ENCODE measurements at places on chromosomes 7 and 10.

DNA sequence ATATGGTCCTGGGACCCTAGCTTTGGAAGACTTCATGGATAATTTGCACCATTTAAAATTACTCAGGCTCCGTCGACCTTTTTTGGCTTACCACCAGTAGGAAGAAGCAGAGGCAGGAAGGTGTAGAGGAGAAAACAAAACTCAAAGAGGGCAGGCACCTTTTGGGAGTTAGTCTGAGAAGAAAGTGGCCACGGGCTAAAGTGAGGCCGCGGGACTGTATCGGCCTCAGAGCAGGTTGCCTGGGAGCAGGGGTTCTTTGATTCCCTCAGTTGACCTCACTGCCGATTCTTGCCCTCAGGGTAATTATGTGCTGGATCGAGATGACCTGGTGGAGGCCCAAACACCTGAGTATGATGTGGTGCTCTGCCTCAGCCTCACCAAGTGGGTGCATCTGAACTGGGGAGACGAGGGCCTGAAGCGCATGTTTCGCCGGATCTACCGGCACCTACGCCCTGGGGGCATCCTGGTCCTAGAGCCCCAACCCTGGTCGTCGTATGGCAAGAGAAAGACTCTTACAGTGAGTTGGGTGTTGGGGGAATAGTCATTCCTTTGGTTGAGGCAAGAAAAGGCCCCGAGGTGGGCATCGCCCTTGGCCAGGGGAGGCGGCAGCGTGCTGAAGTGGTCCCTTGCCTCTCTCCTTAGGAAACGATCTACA is 3.1 kb downstream of the MEPCE start:
- no peak for DNase-seq

DNA sequence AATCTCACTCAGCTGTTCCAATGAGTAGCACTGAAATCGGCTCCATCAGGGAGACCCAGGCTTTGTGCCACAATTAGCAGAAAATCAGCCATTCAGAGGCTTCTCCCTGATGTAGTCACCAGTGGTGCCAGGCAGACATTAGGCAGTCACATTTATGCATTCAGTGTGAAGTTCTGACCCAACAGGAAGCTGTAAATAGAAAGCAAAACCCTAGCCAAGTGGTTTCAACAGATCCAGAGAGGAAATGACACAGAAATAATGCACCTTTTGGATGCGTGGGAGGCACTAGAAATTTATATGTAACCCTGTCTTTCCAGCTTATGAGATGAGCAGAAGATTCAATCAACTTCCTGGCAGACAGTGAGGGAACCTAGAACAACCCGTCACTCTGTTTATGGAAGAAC is 186.4 kb downstream of the PDE1C start:
- peak; percentile 81 for DNase-seq

DNA sequence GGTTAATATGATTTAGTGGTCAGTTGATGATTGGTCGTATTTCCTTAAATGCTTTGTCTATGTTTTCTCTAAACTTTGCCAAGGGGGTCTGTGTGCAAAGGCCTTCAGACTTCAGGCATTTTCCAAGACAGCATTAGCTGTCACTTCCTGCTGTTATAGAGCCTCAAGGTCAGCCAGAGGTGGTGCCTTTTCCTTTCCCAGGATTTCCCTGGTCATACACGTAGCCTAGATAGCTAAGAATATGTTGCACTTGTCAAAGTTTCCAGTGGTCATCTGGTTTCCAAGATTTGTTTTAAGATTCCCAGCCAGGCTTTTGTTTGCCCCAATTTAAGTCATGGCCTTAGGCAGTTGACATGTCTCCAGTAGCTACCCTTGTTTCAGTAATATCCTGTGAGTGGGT is 133.2 kb upstream of the IGFBP3 start:
- DNase-seq = peak; percentile 54

DNA sequence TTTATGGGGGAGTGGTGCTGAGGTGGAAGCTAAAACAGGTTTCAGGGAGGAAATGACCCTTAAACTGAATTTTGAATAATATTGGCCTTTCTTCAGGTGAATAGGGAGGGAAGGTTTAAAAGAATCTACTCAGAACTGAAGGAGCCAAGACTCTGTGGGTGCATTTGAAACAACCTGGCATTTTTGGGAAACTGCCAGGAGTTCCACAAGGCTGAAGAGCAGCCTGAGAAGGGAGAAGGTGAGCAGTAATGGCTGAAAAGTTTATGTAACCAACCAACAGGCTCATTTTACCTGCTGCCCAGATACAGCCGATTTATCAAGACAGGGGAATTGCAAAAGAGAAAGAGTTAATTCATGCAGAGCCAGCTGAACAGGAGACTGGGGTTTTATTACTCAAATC is 4.0 kb upstream of the PANK1 start:
- no peak for DNase-seq

- DNase-seq = no peak
These were observed 52.0 kb downstream of the TSPAN15 start for GRCh38 chr10:69503001-69503895.

DNA sequence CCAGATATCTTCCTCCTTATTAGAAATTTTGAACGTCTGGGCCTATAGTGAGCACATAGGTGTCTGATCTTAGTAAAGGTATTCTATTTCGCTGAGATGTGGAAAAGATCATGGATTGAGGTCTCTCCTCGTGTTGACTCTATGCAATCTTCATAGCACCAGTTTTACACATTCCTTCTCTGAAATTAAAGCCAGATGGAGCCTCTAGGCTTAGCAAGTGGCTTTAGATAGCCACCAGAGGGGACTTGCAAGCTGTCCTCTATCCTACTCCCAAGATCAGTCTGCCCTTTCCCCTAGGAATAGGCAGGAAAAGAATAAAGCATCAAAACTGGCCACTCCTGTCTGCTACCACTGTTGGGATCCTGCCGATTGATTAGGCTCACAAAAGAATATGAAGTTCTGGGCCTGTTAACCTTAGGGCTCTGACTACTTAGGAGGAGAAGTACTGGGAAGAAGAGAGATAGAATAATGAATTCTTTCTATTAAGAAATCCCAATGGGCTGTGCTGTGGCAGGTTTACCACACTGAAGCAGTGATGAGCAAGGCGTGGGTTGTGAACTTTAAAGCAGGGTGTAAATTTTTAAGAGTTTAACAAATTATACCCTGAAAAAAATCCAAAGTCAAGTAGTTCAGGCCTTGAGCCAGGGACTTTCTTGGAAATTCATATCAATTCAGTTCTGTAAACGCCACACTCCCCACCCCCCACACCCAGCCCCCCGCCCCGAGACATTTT is 2.2 kb upstream of the STRIP2 start:
- DNase-seq = peak; percentile 44

DNA sequence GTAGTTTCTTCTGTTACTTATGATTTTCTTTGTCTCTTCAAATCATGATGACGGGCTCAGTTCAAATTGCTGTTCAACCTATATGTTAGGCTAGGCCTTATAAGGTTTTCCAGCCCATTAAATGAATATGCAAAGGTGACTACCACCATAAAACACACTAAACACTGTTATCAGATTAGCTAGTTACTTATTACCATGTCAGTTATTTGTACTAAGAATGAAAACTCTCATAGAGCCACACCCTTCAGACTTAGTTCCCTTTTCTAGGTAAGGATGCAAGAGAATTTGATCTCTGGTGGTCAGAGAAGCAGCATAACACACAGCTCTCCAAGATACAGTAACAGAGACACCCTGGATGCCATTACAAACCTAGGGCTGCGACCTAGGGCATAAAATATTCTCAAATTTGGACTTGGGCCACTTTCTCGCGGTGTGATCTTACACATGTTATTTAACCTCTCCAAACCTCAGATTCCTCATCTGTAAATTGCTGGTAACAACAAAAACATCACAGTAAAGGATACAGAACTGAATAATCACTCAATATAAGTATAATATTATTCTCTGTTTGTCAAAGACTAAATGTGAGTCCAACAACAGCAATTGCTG is 35.6 kb downstream of the ANKMY2 start:
- peak; percentile 32 for DNase-seq

DNA sequence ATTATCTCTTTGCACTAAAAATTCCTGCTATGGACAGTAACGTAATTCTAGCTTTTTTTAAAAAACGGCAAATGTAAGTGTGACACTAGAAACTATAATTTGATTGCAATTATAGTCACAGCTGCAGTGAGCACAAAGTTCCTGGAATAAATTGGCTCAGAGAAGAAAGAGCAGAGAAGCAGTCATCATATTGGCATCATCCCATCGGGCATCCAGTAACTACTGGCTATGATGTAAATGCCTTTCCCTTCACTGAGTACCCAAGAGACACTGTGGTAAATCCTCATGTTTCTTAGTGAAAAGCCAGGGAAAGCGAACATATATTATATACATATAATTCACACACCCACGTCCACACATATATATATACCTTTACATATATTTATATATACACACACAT is 43.6 kb downstream of the PIP4K2A start:
- no peak for DNase-seq

DNA sequence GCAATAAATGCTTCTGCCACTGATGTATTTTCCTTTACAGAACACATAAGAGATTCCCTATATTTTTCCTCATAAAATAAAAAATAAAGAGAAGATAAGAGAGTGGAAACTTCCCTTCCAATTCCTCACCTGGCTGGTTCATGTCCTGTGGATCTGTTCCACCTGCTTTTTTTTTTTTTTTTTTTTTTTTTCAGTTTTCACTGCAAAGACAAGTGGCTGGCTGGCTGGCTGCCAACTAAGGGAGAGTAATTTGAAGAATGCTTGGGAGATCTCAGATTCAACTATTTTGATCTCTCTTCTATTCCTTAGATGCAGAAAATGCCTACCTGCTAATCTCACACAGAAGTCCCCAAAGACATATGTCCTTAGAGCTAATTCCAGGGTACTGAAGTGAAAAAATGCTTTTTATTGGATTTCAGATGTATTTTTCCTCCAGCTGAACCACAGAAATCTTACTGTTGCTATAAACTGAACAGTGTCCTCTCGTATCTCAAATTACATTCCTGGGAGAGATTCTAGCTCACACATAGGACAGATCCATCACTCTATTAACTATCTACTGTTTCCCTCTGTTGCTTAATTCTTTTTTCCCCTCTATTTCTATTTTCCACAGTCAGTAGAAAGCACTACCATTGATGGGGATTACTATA is 120.8 kb downstream of the NRCAM start:
- peak; percentile 14 for DNase-seq

- peak; percentile 48 for DNase-seq
These were observed 28.7 kb downstream of the VTI1A start for GRCh38 chr10:112475575-112476218.

GRCh38 chr7:31763548-31763947 is 76.5 kb downstream of the PPP1R17 start:
- no peak for DNase-seq

GRCh38 chr10:14748441-14748840 is 26.3 kb downstream of the FAM107B start:
- no peak for DNase-seq

GRCh38 chr10:119461380-119461779 is 81.1 kb downstream of the RGS10 start:
- DNase-seq = no peak

DNA sequence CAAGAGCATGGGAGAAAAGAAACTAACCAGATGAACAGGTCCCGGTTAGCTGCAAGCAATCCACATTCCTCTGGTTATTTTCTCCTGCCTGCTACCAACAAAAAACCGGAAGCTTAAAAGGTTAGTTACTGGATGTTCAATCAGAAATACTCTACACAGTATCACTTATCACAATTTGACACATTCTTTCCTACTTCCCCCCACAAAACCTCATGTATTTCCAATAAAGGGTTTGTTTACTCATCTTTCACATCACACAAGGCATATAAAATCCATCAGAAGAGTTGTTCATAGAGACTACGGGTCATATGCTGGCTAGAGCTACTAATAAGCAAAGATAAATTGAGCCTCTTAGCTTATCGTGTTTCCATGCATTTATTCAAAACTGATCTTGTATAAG is 4.8 kb downstream of the SLC25A28 start:
- DNase-seq = no peak

DNA sequence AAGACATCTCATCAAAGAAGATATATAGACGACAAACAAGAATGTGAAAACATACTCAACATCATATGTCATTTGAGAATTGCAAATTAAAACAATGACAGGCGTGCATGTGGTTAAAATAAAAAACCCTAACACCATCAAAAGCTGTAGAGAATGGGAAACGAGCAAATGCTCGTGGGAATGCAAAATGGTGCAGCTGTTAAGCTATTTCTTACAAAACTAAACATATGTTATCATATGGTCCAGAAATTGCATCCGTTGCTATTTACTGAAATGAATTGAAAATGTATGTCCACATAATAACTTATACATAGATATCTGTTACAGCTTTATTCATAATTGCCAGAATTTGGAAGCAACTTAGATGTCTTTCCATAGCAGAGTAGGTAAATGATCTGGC is 574.4 kb downstream of the TNS3 start:
- no peak for DNase-seq

DNA sequence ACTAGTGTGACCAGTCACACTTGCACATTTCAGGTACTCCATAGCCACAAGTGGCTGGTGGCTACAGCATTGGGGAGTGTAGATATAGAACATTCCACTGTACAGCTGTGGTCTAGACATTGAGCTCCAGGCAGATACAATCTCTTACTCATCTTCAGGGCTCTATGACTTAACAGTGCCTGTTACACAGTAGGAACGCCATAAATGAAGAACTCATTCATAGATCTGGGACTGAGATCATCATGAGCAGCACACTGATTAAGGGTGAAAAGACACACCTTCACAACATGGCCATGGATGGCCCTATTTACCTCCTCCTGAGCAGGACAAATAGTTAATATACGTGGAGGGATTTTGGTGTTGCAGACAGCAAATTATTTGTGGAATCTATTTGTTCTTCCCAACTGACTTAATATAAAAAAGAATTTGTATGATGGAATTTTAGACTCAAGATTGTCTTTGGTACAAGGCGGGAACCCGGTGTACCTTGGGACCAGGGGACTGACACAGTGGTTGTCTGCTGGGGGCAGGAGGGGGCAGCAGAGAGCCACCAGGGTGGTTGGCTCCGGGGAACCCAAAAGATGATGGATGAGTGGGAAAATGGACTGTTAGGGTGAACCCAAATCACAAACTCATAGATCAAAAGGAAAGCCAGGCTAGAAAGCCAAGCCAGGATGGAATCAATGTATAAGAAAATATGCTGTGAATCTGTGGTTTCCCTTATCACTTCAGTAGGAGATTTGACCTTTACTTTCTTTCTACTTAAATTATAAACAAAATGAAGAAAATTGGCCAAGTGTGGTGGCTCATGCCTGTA is 24.3 kb upstream of the CPA2 start:
- peak; percentile 73 for DNase-seq

DNA sequence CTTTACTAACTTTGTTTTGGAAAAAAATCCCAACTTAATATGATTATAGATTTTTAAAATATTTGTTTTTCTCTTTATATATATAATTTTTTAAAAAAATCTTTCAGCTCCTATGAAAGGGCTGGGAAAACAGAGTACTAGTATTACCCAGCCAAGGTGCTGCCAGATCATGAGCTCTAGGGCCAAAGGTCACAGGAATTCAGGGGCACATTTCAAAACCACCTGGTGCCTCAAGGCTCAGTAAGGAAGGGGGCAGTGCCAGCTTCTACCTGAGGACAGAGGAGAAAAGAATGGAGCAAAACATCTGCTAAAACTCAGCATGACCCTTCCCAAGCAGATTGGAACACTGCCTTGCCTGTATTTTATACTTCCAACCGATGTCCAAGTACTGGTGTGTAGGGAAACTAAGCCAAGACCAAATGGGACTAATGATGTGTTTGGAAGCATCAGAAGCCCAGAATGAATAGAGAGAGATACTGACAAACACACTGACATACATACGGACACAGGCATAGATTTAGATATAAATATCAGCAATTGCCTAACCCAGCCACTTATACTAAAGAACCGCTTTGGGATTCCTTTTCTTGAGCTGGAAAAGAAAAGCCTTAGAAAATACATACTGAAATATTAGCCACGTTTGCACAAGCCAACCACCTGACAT is 667.3 kb downstream of the PARD3 start:
- no peak for DNase-seq
